Chondrocyte (in vitro differentiated cells): ENCODE measurements at places on chromosomes 4 and X. TPM values are rescaled to one million over a fixed set of nuclear protein-coding genes. Genes with fewer than 3 reads are reported as not detected.

DNA sequence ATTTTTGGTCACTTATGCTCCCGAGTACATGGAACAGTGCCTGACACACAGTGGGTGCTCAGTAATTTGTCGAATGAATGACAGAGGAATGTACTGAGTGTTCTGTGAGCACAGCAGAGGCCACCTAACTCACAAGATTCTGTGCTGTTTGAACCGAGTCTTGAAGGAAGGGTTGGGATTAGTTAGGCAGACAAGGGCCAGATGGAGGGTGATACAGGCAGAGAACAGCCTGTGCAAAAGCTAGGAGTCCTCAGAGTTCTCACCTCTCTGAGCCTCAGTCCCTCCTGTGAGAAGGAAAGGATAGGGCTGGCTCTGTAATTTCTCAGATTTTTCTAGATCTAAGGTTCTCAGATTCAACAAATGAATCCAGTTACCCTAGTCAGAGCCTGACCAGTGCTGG is 108.8 kb downstream of the NHSL2 start:
- no peak overlapping the region for H3K4me3 ChIP-seq
- H3K27ac ChIP-seq, result no peak overlapping the region
- no peaks in the 10 kb centered on the region for H3K36me3 ChIP-seq
- H3K27me3 ChIP-seq, result no peaks in the 10 kb centered on the region

The SPANXN4 gene
- total RNA-seq, result not detected in 3 replicates

The WDR17 gene
- 0.31 to 0.85 TPM (median 0.50 TPM) in 3 replicates for total RNA-seq

- peaks cover 2% of the 10 kb centered on the region for H3K4me1 ChIP-seq
- no peak for DNase-seq
- no peaks in the 10 kb centered on the region for H3K27me3 ChIP-seq
- no peaks in the 10 kb centered on the region for H3K36me3 ChIP-seq
- no peak overlapping the region for H3K4me3 ChIP-seq
Measured at GRCh38 chr4:38785041-38785790, 2.4 kb upstream of the TLR10 start.

The AP1S2 gene
- total RNA-seq, result 59.1 to 72.5 TPM (median 68.4 TPM) in 3 replicates

- DNase-seq, result no peak
- H3K36me3 ChIP-seq, result no peaks in the 10 kb centered on the region
- no peaks in the 10 kb centered on the region for H3K4me1 ChIP-seq
- no peak overlapping the region for H3K4me3 ChIP-seq
Measured at GRCh38 chr4:97396097-97396496, 747.2 kb downstream of the STPG2 start.

The CENPVL2 gene
- total RNA-seq, result not detected in 3 replicates

DNA sequence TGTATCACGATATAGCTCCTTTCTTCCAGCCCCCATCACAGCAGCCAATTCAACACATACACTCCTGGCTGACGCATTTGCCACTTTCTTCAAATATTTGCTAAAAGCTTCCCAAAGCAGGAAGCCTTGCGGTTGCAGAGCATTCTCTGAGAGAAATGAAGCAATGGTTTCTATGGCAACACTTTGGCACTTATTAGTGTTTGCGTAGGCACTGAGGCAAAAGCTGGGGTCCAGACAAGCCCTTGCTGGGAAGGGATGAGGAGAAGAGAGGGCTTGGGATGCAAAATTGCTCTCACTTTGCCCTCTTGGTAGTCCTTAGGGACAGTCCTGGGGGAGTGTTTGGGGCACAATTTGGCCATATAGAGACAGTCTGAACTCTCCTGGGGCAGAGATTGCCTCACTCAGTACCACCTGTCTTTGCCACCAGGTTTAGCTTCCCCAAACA is 55.0 kb upstream of the PAK3 start:
- no peak for DNase-seq
- H3K36me3 ChIP-seq, result no peaks in the 10 kb centered on the region
- H3K27me3 ChIP-seq, result no peaks in the 10 kb centered on the region
- no peaks in the 10 kb centered on the region for H3K4me1 ChIP-seq
- no peak overlapping the region for H3K27ac ChIP-seq

GRCh38 chr4:81084029-81084428 is 53.5 kb downstream of the BMP3 start:
- H3K27me3 ChIP-seq, result peaks cover 3% of the 10 kb centered on the region
- H3K4me3 ChIP-seq, result no peak overlapping the region
- H3K36me3 ChIP-seq, result no peaks in the 10 kb centered on the region
- H3K27ac ChIP-seq, result no peak overlapping the region
- H3K4me1 ChIP-seq, result no peaks in the 10 kb centered on the region

- no peak for DNase-seq
- no peak overlapping the region for H3K27ac ChIP-seq
- no peaks in the 10 kb centered on the region for H3K27me3 ChIP-seq
- peaks cover 17% of the 10 kb centered on the region for H3K36me3 ChIP-seq
- H3K4me1 ChIP-seq, result peaks cover 9% of the 10 kb centered on the region
Measured at GRCh38 chr4:182717788-182718583, 199.2 kb downstream of the DCTD start.

The NWD2 gene
- not detected in 3 replicates for total RNA-seq

The ING2 gene
- 10.3 to 14.2 TPM (median 11.0 TPM) in 3 replicates for total RNA-seq

GRCh38 chr4:99383833-99384392 is 31.4 kb upstream of the ADH1C start:
- H3K27me3 ChIP-seq, result no peaks in the 10 kb centered on the region
- H3K4me3 ChIP-seq, result no peak overlapping the region
- peak overlapping the region; percentile 68 for H3K27ac ChIP-seq
- H3K4me1 ChIP-seq, result peaks cover 35% of the 10 kb centered on the region
- DNase-seq, result no peak

The OFD1 gene
- 17.8 to 19.4 TPM (median 18.1 TPM) in 3 replicates for total RNA-seq

GRCh38 chr4:1410491-1411325 is 4.5 kb upstream of the NKX1-1 start:
- H3K36me3 ChIP-seq, result no peaks in the 10 kb centered on the region
- H3K4me1 ChIP-seq, result no peaks in the 10 kb centered on the region
- no peak overlapping the region for H3K27ac ChIP-seq
- no peak overlapping the region for H3K4me3 ChIP-seq

DNA sequence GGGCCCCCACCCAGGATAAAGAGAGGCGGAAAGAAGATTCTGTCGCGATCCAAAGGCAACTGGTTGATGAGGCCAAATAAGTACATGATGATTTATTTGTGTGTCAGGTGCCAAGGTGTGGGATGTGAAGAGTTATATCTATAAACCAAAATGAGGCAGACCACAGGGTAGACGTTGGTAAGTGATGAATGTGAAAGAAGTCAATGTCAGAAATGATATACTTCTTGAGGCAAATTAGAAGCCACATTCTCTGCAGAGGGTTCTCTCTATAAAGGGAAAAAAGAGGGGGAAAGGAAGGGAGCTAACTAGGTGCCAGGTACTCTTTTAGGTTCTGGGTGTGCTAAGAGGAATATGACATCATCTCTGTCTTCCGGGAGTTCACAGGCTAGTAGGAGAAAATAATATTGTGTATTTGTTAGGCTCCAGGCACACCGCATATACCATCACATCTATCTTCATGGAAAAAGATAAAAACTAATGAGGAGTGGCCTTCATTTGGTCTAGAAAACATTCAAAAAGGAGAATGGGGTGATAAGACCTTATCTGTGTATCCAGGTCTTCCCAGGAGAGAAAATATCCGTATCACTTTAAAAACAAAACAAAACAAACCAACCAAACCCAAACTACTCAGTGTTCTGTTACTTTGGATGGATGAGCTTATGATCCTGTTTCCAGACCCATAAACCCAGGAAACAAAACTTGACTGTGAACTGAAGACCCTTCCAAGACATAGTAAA is 4.8 kb upstream of the SH2D1A start:
- no peaks in the 10 kb centered on the region for H3K36me3 ChIP-seq
- no peak overlapping the region for H3K4me3 ChIP-seq
- H3K27ac ChIP-seq, result no peak overlapping the region
- DNase-seq, result no peak

DNA sequence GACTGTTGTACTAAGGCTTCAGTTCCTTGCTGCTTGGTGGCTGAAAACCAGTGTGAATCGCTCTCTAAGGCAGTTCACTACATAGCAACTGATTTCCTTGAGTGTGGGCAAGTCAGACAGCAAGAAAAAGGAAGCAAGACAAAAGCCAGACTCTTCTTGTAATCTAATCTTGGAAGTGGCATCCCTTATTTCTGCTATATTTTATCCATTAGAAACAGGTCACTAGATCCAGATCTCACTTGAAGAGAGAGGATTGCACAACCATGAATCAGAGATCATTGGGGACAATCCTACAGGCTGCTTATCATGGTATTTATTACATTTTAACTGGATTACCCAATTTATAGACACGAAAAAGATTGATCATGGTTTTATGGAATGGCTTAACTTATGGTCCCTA is 684.5 kb downstream of the GRID2 start:
- no peak overlapping the region for H3K27ac ChIP-seq

The MANBA gene
- total RNA-seq, result 34.9 to 38.5 TPM (median 36.9 TPM) in 3 replicates

The SPP1 gene
- total RNA-seq, result 13.5 to 16.0 TPM (median 15.7 TPM) in 3 replicates

The WDR1 gene
- 312 to 483 TPM (median 462 TPM) in 3 replicates for total RNA-seq

DNA sequence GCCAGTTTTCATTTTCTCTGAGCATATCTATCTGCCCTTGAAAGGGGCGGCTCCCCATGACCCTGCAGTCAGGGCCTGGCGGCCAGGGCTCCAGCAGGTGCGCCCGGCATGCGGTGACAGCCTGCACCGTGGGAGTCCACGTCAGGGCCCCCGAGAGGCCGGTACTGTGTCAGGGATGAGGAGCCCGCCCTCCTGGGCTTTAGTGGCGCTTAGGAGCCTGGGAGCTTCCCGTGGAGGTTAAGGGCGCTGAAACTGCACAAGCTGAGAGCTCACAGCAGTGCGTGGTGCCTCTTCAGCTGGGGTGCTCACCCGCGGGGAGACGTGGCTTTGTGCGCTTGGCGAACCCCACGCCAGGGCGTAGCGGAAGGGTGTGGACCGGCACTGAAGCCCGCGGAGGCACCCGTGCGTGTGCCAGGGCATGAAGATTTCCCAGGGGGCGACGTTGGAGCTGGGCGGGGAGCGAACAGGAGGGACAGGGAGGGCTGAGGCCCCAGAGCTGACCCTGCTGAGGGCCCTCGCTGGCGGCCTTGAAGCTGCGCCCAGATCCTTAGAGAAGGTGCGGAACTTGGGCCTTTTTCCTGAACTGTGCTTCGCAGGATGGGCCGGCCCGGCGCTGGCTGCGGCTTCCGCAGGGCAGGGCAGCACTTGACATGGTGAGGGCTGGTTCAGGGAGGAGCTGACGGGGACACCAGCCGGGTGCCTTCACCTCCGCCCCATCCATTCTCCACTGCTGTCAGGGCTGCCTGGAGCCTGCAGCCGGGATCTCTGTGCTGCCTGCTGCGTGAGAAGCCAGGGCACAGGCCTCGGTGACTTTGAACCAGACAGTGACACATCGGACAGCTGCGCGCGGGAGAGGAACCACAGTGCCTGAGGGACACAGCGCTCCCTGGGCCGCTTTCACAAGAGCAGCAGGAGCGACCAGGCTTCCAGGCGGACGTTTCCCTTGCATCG is 32.9 kb downstream of the HTT-AS start:
- no peak overlapping the region for H3K4me3 ChIP-seq
- H3K27ac ChIP-seq, result no peak overlapping the region
- DNase-seq, result no peak
- peaks cover 11% of the 10 kb centered on the region for H3K27me3 ChIP-seq
- peaks cover 11% of the 10 kb centered on the region for H3K4me1 ChIP-seq

The FDCSP gene
- not detected in 3 replicates for total RNA-seq

DNA sequence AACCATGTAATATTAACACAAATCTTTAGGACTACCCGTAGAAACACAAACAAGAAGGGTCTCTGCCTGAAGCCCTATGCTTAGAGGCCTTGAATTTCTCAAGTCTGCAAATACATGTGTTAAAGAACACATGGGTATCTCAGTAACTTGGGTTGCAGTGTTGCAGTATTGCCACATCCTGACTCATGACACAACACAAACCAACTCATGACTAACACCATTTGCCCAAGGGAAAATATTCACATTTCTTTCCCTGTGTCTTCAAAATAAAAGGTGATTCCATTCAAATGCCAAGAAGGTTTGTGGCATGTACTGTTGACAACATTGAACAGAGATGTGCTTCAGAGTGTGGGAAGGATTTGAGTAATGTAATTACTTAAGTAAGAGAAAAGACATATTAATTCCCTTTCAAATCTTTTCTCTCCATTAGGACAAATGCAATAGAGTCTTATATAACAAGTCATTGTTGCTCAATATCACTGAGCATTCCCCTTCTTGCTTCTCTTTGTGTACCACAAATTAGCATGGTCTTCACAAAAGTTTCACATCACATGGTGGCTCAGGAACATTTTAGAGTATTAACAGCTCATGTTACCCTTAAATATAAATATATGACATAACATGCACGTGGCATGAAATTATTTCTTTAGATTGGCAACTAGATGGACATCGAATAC is 487.1 kb downstream of the STPG2 start:
- H3K36me3 ChIP-seq, result no peaks in the 10 kb centered on the region
- H3K27ac ChIP-seq, result no peak overlapping the region
- no peaks in the 10 kb centered on the region for H3K27me3 ChIP-seq
- no peak for DNase-seq
- peaks cover 9% of the 10 kb centered on the region for H3K4me1 ChIP-seq

GRCh38 chr4:8608714-8609391 is 16.3 kb downstream of the CPZ start:
- H3K27ac ChIP-seq, result no peak overlapping the region
- H3K36me3 ChIP-seq, result peaks cover 3% of the 10 kb centered on the region
- DNase-seq, result peak; percentile 66
- no peaks in the 10 kb centered on the region for H3K4me1 ChIP-seq

The SOWAHD gene
- total RNA-seq, result 0.23 to 0.40 TPM in 2 of 3 replicates, not detected in the other

GRCh38 chr4:3870567-3870962 is 104.4 kb downstream of the ADRA2C start:
- peaks cover 46% of the 10 kb centered on the region for H3K27me3 ChIP-seq
- H3K27ac ChIP-seq, result no peak overlapping the region
- no peak overlapping the region for H3K4me3 ChIP-seq
- no peak for DNase-seq

The F8A2 gene
- total RNA-seq, result not detected in 3 replicates

The CNOT6L gene
- 25.0 to 27.1 TPM (median 25.5 TPM) in 3 replicates for total RNA-seq

- H3K27ac ChIP-seq, result no peak overlapping the region
- H3K4me3 ChIP-seq, result no peak overlapping the region
- H3K27me3 ChIP-seq, result no peaks in the 10 kb centered on the region
- H3K36me3 ChIP-seq, result peaks cover 2% of the 10 kb centered on the region
- DNase-seq, result no peak
Measured at GRCh38 chrX:46666831-46667230, 92.1 kb downstream of the SLC9A7 start.

The F8A3 gene
- total RNA-seq, result 6.1 to 8.6 TPM (median 6.1 TPM) in 3 replicates

GRCh38 chrX:31036895-31037294 is 34.9 kb downstream of the FTHL17 start:
- peaks cover 12% of the 10 kb centered on the region for H3K4me1 ChIP-seq
- H3K4me3 ChIP-seq, result no peak overlapping the region
- peaks cover 3% of the 10 kb centered on the region for H3K27me3 ChIP-seq
